ENCODE measurements at places on chromosomes 3 and 15.

DNA sequence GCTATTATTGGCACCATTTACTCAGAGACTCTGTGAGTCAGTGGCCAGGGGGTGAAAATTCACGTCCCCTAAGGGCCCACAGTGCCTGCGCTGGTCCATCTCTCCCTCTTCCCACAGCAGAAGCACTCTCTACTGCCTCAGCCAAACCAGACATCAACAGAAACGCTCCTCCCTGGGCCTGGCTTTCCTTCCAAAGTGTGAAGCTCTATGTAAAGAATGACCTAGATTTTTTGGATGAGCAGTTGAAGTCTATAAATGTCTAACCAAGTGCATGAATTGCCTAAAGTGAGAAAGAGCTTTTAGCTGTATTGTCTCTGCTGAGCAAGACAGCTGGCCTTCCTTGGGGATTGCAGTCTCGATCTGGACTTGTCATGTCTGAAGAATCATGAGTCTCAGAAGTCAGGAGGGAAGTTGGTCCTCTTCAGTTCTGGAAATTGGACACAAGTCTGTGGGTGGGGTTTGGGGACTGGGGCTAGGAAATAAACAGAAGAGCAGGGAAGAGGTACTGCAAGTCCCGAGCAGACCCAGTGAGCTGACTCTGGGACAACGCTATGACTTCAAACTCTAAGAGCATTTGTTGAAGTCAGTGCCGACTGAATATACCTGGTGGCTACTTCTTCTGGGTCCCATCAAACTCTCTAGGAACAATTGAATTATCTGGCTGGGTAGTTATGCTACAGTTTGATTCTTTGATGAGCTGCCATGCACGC lies 29.0 kb downstream of the RASGRP1 start:
- H3K36me3 ChIP-seq: no peaks in the 10 kb centered on the region
- 0 out of 2 replicates have a peak, but pooled peaks cover 3% of the 10 kb centered on the region for H3K4me1 ChIP-seq
- no peak overlapping the region for H3K4me3 ChIP-seq
- H3K27ac ChIP-seq: no peak overlapping the region
- no peak for DNase-seq
- no peaks in the 10 kb centered on the region for H3K27me3 ChIP-seq

GRCh38 chr15:42726114-42726513 lies 10.8 kb downstream of the CDAN1 start:
- no peaks in the 10 kb centered on the region for H3K27me3 ChIP-seq
- DNase-seq: no peak
- no peak overlapping the region for H3K4me3 ChIP-seq
- peaks cover 21% of the 10 kb centered on the region for H3K36me3 ChIP-seq
- no peaks in the 10 kb centered on the region for H3K4me1 ChIP-seq
- H3K27ac ChIP-seq: no peak overlapping the region

GRCh38 chr3:44529927-44530326 lies 25.1 kb upstream of the ZKSCAN7 start:
- no peaks in the 10 kb centered on the region for H3K4me1 ChIP-seq
- DNase-seq: peak; percentile 10
- no peak overlapping the region for H3K27ac ChIP-seq
- H3K4me3 ChIP-seq: no peak overlapping the region

DNA sequence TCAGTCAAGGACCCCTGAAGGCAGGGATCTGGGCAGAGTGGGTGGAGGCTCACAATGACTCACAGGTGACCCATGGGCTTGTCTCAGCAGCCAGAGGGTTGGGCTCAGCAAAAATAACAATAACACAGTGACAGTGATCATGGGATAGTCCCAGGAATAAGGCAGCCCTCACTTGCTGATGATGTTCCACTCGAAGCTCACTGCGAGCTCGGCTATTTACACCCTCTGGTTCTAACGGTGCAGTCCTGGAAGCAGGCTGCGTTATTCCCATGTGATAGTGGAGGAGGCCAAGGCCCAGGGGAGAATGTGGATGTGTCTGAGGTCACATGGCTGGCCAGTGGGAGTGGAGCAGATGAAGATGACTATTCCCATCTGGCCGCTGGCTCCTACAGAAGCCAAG lies 16.2 kb downstream of the CCDC33 start:
- no peak overlapping the region for H3K27ac ChIP-seq
- no peak overlapping the region for H3K4me3 ChIP-seq
- no peak for DNase-seq
- H3K36me3 ChIP-seq: no peaks in the 10 kb centered on the region
- H3K27me3 ChIP-seq: peaks cover 6% of the 10 kb centered on the region

DNA sequence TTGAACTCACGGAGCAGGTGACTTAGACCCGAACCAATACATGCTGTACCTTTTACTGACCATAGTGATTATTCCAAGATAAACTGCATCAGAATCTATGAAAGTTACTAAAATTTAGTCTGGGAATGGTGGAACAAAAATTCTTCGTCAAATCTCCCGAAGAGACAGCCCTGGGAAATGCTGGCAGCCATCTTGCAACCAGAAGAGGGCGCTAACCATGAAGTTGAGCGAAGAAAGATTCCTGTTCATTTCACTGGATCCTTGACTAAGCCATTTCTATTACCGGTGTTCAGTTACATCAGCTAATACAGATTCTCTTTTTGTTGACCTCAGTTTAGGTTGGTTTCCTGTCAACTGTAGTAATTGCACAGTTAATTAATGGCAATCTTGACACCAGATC lies 199.6 kb downstream of the SLC9A9 start:
- DNase-seq: peak; percentile 19
- no peaks in the 10 kb centered on the region for H3K27me3 ChIP-seq
- H3K27ac ChIP-seq: no peak overlapping the region

All from HCT116 (cell line).